ENCODE measurements at places on chromosomes 2 and 18.

DNA sequence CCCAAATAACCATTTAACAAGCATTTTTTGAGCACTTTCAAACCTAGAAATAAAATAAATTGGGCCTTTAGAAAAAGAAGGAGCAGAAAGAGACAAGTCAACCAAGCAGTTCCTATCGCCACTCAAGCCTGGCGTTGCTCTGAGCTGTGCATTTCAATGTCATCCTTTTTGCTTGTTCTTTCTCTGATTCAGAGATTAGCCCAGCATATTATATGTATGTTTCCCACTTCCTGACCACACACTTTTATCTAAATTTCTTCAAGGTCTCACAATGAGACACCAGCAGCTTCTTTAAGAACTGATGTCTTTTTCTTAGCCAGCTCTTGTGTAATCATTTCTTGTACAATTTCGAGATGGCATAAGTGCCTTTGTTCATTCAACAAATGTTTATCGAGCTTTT lies 344.5 kb upstream of the ID2 start:
- no peak for DNase-seq

DNA sequence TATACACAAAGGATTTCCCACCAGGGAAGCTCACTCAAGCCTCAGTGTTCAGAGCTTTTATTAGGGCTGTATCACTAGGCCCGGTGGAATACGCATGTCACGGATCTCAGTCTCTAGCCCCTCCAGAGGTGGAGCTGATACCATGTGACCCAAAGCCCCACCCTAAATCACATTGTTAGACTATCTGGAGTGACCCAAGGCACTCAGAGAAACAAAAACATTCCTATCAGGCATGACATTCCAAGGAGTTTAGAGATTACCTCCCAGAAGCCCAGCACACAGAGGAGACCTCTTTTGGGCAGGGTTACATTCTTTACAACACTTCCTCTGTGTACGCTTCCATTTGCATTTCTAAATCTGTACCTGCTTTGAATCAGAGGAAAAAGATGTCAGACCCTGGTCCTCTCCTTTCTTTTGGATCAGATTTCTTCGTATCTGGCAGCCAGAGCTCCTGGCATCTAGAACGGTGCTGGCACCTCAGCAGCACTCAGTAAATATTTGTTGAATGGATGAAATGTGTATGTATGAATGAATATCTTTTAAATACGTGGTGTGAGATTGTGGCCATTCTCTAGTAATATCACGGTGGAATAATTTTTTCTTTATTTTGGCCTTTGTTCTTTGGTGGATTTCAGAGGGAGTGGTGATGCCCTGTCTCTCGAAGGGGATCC lies 37.7 kb upstream of the SMAD2 start:
- peak; percentile 5 for DNase-seq

GRCh38 chr2:217864963-217865772 lies 137.6 kb downstream of the TNS1 start:
- no peak for DNase-seq

GRCh38 chr2:161576421-161576820 lies 47.8 kb upstream of the SLC4A10 start:
- no peak for DNase-seq

DNA sequence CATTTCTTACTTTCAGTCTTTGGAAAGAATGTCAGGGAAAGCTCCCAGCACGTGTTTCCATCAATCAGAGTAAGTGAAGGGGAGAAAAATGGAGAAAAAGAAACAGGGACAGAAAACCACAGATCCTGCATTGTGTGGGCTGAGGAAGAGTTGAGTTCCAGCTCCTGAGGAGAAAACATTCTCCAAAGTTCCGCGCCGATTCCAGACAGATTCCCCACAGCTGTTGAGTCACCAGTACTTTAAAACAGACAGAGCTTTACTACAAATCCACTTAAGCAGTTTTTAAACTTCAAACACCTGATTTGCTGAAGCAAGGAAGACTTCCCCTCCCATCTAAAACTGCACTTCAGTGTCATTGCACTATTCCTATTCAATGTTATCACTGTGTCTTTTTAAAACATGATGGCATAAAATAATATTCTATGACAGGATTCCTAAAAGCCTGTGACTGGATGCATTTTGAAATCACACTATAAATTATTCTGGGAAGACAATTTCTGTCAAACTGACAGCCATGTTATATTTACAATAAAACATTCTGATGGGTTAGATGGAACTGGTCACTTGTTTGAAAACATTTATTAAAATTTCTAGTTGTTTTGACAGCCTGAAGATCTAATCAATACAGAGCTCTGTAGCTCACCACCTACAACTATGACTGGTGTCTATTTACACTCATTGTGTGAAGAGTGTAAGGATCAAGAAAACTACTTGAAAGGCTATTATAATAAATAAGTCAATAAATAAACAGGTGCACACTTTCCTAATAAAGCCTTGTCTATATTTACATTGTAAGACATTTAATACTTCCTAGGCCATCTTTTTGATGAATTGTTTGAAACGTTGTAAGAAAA lies 40.9 kb downstream of the TCF4 start:
- no peak for DNase-seq

DNA sequence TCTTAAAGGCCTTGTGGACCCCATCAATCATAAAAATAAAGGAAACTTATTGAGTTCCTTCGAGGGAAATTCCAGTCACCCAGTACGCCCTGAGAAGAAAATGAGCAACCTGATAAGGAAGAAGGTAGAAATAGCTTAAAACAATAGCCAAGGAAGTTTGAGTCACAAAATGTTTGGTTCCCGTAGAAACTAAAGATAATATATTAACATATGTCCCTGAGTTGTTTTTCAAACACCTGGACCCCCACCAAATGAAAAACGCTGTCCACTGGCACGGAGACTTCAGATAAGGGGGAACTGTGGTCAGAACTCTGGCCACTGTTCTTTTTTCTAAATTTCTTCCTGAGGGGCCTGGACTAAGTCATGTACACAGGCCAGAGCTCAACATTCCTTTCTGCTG lies 669.1 kb downstream of the ADCYAP1 start:
- no peak for DNase-seq

DNA sequence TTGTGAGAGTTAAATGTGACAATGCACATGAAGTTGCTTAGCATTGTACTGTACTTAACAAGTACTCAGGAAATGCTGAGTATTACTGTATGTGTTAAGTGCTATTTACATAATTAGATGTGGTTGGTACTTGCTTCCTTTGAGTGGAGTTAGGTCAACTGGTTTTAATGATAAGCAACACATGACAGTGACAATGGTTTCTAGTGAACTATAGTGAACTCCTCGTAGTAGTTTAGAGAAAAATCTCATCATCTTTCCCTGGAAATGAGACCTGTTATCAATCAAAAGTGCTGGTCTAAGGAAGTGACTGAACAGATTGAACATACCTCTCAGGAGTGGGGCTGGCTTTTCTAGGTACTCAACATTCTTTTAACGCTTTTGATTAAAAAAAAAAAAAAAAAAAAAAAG lies 29.2 kb upstream of the ZDBF2 start:
- DNase-seq: no peak

DNA sequence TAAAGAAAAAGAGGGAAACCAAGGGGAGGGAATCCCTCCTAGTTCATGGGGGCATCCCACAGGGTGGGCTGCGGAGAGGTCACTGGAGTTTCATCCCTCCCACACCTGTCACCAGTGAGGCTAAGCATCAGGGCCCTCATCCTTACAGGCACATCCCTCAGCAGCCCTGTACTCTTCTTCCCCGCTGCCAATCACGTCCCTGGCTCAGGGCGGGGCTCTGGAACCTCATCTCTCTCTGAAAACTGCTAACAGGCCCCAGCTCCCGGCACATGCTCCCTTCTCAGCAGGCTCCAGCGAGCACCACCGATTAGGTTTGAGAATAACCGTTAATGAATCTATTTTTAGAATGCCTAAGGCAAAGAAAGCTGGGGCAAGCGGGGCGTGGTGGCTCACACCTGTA lies 13.0 kb downstream of the UXS1 start:
- DNase-seq: no peak

DNA sequence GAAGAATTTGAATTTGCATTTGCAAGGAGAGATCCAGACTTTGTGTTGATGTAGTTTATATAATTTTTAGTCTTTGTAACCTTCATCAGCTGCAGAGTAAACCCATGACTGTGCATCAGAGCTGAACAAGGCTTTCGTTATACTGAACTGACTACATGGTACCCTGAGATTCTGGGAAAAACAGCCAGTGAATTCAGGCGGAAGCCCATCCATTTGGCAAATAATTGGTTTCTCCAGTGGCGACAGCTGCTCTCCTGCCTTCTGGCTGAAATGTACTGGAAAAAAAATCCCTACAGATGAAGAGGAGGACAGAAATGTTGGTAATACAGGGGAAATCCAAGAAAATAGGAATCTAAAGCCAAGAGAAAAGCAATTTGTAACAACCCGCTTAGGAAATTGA lies 657.5 kb upstream of the CDH7 start:
- DNase-seq: no peak

Data from GM04503 (cell line).